ENCODE measurements at places on chromosomes 5 and 9.

- DNase-seq = no peak
These were observed 161.4 kb upstream of the DAB2 start for GRCh38 chr5:39586185-39586584.

DNA sequence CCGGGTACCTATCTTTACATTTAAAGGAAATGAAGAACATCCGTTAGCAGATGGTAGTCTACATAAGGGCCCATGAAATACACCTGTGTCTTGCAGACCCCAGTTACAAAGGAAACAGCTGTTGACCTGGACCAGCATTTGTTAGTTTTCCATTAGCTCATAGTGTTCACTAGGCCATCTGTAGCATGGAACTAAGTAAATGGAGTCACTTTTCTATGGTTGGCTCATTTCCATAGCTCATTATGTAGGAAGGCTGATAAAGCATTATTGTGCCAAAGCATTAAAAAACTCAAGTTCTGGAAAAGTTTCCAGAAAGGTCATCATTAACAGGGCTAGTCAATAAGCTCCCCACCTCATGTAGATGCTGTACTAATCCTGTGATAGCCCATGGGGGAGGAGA, 62.1 kb downstream of the PCSK1 start:
- DNase-seq = no peak

- DNase-seq = peak; percentile 71
These were observed 72.4 kb upstream of the PHYKPL start for GRCh38 chr5:178304761-178305645.

DNA sequence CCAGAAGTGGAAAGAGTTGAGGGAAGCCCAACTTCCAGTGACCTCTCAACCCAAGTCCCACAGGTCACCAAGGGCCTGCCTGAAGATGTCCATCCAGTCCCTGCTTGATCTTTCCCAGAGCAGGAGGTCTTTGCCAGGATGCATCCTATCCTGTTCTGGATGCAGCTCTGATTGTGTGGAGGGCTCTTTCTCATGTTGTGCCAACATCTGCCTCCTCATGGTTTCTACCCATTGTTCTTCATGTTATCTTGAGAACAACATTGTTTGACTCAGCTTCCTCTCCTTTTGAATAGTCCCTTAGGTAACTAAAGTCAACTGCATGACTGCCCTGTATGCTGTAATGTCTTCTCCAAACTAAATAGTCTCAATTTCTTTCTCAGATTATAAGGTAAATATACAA, 169.3 kb downstream of the CCDC192 start:
- DNase-seq = no peak

DNA sequence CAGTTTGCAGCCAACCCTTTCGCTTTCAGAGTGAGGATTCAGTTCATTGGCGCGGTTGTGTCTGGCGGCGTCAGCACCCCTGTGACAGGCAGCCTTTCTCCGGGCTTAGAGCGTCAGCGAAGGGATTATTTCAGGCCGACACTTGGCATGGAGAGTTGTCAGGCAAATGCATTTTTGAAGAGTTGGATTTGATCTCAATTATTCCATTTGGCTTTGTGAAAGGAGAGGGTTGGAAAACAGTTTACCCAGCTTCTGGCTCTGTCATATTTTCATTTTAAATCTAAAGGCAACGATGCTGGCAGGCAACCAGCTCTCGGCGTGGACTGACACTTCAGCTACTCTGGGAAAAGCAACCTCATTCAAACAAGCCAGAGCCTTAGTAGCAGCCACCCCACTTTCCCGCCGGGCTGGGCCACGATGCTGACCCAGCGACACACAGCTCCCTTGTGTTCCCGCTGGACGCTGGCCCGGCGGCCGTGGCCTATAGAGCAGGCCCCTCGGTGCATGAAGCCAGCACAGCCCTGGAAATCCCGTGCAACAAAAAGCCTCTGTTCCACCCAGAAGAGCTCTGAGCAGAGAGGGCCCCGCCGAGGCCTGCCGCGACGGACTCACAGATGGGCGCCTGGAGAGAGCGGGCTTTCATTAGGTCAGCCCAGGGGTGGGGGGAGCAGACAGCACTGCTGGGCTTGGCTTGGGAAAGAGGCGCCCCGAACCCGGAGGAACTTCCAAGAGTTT, 28.9 kb upstream of the LPCAT1 start:
- DNase-seq = no peak
